Hematopoietic multipotent progenitor cell (in vitro differentiated cells): ENCODE measurements at places on chromosomes 5 and 9. TPM values are rescaled to one million over a fixed set of nuclear protein-coding genes. Genes with fewer than 3 reads are reported as not detected.

- no peak for DNase-seq
Measured at GRCh38 chr9:6029604-6030274, 14.3 kb upstream of the RANBP6 start.

- no peak for DNase-seq
Measured at GRCh38 chr5:107460789-107461188, 209.9 kb downstream of the EFNA5 start.

OR2K2 gene
- total RNA-seq, result 0.27 TPM

GRCh38 chr9:123784518-123784917, 145.4 kb downstream of the DENND1A start:
- no peak for DNase-seq

DNA sequence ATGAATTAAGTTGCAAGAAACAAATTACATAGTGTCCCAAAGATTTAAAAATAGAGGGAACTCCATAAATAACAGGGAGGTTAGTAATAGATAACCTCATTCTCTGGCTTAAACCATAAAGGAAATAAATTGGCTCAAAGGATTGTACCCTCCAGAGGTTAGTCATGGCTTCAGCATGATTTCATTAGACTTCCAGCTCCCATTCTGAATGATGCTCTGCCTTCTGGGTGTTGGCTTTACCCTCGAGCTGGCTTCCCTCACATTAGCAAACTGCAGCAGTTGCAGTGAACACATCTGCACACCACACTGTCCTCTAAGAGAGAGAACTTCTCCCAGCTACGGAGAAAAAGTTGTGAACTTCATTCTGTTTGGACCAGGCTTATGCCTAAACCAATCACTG, 70.4 kb downstream of the RGS7BP start:
- DNase-seq, result no peak

SPINK6 gene
- not detected for total RNA-seq

- no peak for DNase-seq
Measured at GRCh38 chr5:43000914-43001313, 39.2 kb downstream of the ANXA2R start.

GRCh38 chr5:862367-863243, 11.8 kb upstream of the ZDHHC11 start:
- no peak for DNase-seq

CDH6 gene
- under 0.01 TPM for total RNA-seq

GRCh38 chr5:133744960-133745308, 132.6 kb upstream of the FSTL4 start:
- DNase-seq, result no peak

PCDHGA10 gene
- total RNA-seq, result 1.1 TPM

CBY3 gene
- total RNA-seq, result 1.3 TPM

DNA sequence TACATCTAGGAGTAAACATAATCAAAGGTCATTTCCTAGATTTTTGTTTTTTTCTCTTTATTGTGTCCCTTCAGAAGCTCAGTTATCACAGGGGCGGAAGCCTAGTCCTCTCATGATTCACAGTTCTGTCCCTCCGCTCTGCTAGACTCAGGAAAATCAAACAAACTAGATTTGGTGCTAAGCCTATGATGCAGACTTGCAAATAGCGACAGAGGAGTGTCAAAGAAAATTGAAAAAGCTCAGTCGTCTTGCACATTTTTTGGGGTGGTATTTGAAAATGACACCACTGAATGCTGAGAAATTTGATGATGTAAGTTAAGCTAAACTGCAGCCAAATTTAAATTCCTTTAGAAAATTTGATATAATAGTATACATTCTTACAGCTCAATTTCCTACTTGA, 59.0 kb downstream of the CDH10 start:
- DNase-seq, result no peak

GRCh38 chr9:127679506-127679905, 27.3 kb upstream of the CFAP157 start:
- DNase-seq, result no peak

DNA sequence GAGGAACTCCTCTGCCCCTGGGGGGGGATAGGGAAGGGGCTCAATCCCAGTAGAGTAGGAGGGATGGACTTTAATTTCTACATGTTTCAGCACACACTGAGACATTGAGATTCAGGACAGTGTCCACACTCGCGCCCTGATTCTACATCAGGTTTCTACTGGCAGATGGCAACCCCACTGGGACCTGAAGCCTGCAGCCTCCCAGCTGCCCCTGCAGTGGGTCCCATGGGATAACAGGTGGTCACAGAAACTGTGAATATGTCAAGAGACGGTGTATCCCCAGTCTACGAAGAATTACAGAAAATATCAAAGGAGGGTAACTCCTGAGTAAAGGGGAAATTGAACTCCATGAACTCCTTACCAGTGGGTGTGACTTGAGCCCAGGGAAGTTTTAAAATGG, 2.4 kb upstream of the TERT start:
- DNase-seq, result no peak

ADAMTS13 gene
- 1.6 TPM for total RNA-seq

KYAT1 gene
- total RNA-seq, result 12.1 TPM

GRCh38 chr9:79984429-79985067, 412.8 kb downstream of the TLE4 start:
- DNase-seq, result no peak

FRRS1L gene
- total RNA-seq, result under 0.01 TPM

GRCh38 chr9:35470894-35471293, 19.0 kb upstream of the RUSC2 start:
- no peak for DNase-seq
